Kidney (tissue), 22 donors: ENCODE measurements at places on chromosomes 7 and 10. TPM values are rescaled to one million over a fixed set of nuclear protein-coding genes. Genes with fewer than 3 reads are reported as not detected.

The CPSF4 gene
- 28.9 TPM for total RNA-seq

The PHYHIPL gene
- 12.0 TPM for total RNA-seq

The SLC18A3 gene
- not detected for total RNA-seq

The RHBDD2 gene
- total RNA-seq: 89.5 TPM

The ACSM6 gene
- not detected for total RNA-seq

The ANKRD26 gene
- 9.3 TPM for total RNA-seq

The CSGALNACT2 gene
- total RNA-seq: 20.0 TPM

The TMEM196 gene
- 0.06 TPM for total RNA-seq

The GRID2IP gene
- total RNA-seq: 0.76 TPM

The ANKRD30A gene
- total RNA-seq: not detected

The LRRC4 gene
- 1.6 TPM for total RNA-seq

The SAP25 gene
- 9.8 TPM for total RNA-seq

The WDR86 gene
- total RNA-seq: 5.9 TPM

The CAV2 gene
- total RNA-seq: 50.8 TPM

The KLHDC10 gene
- total RNA-seq: 38.9 TPM

The IMPDH1 gene
- 40.3 TPM for total RNA-seq

The TMEM176B gene
- 345 TPM for total RNA-seq

The ADAM22 gene
- total RNA-seq: 7.9 TPM

The IL15RA gene
- 13.9 TPM for total RNA-seq

The DRGX gene
- not detected for total RNA-seq

The EPHB6 gene
- total RNA-seq: 17.4 TPM

The OR2A1 gene
- not detected for total RNA-seq

The HOXA11 gene
- total RNA-seq: 5.2 TPM

The GRM3 gene
- not detected for total RNA-seq

The KAZALD1 gene
- total RNA-seq: 9.8 TPM

The RSPH10B gene
- total RNA-seq: 0.79 TPM

The PVRIG gene
- 3.2 TPM for total RNA-seq

The CARD11 gene
- 9.6 TPM for total RNA-seq

The DYNC1I1 gene
- 2.6 TPM for total RNA-seq

The ZNF503 gene
- total RNA-seq: 34.7 TPM

The SEMA3C gene
- 17.2 TPM for total RNA-seq

The SERPINE1 gene
- 9.9 TPM for total RNA-seq

The AFAP1L2 gene
- total RNA-seq: 24.0 TPM

The BTBD16 gene
- 1.2 TPM for total RNA-seq

The AUTS2 gene
- 33.8 TPM for total RNA-seq

The DDX50 gene
- 33.1 TPM for total RNA-seq

The PCDH15 gene
- total RNA-seq: not detected

The FAM25C gene
- total RNA-seq: not detected

The DOCK4 gene
- 38.9 TPM for total RNA-seq
